T1000 (cell line): ENCODE measurements at places on chromosomes 7 and 10.

- no peak for DNase-seq
Measured at GRCh38 chr10:15871823-15872222, 11.5 kb upstream of the MINDY3 start.

- DNase-seq, result no peak
Measured at GRCh38 chr10:79161557-79161956, 92.8 kb downstream of the ZMIZ1 start.

DNA sequence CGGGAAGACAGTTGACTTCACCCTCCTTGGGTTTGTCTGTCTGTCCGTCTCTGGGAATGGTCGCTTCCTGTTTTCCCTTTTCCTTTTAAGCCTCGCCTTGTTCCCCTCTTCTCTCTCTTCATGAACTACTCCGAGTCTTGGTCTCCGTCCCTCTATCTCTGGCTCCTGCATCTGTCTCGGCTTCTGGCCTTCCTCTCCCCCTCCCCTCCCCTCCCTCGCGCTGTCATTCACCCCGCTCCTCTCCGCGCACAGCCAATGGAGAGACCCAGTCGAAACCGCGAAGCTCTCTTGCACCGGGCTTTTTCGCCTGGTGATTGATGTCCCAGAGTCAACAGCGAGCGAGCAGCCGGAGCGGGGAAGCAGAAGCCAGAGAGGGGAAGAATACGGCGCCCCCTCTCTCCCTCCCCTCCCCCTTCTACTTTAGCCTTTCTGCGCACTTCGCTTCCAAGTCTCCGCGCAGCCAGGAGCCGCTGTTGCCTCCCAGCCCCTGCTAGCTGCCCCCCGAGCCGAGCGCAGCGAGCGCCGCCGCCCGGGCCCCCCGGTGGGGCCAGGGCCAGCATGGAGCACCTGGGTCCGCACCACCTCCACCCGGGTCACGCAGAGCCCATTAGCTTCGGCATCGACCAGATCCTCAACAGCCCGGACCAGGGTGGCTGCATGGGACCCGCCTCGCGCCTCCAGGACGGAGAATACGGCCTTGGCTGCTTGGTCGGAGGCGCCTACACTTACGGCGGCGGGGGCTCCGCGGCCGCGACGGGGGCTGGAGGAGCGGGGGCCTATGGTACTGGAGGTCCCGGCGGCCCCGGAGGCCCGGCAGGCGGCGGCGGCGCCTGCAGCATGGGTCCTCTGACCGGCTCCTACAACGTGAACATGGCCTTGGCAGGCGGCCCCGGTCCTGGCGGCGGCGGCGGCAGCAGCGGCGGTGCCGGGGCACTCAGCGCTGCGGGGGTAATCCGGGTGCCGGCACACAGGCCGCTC, at the start of gene TLX1:
Gene TLX1 (plus strand): TSS at position 317 of the 978 bp plus-strand sequence. CDS start 242 bp downstream, at position 559.
- DNase-seq, result no peak

DNA sequence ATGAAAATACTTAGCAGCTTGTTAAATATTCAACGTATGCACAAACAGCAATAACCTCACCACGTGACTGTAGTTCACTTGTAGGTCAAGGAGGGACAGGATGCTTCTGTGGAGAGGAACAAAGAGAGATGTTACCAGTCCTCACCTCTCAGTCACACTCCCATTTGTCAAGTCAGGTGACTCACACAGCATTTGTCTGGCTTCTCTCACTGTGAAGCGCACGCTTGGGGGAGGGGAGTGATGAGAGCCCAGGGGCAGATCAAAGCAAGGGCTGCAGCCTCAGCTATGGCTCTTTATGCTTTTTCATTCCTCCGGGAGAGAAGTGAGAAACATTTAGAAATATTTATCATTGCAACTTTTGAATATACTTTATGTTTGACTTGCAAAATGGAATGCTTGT, 2.9 kb upstream of the RBM20 start:
- DNase-seq, result no peak

DNA sequence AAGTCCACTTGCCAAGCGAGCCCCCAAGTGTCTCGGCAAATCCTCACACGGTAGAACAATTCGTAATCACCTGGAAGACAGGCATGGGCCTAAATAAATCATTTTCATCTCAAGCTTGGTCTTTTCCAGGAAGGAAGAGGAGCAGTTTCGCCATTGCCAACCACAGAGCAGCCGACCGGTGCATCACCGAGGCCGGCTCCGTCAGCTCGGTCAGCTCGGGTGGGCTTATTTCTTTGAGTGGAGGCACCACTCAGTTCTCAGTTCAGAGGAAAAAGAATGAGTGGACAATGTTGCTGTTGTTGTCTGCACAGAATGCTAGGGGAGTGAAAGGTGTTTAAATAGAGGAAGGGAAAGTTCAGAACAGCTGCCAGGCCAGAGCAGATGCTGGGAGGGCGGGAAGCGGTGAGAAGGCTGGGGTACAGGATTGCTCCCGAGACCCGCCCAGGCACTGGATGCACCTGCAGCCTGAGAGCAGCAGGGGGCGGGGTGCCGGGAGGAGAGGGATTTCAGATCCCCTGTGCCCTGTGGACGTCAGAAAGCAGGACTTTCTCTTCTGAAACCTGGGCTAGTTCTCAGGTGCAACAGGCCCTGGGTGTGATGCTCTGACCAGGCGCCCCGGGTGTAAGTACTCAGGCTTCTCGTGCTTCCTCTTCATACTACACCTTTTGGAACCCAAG, 17.7 kb upstream of the IGFBP3 start:
- DNase-seq, result no peak

DNA sequence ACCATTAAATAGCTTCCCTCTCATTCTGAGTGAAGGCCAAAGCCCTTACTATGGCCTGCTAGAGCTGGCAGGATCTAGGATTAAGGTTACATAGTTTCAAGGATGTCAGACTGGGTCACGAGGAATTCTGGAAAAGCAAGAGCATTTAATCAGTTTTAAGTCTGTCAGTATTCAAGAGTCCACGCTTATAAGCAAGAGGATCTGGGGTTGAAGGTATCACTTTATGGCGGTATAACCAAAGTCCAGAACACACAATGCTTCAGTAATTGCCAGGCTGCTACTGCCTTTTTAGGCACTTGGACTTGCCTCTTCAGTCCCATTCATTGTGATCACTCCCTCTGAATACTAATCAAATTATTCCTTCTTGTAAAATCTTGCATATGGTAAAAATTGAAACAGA, 101.0 kb downstream of the HBP1 start:
- DNase-seq, result no peak

DNA sequence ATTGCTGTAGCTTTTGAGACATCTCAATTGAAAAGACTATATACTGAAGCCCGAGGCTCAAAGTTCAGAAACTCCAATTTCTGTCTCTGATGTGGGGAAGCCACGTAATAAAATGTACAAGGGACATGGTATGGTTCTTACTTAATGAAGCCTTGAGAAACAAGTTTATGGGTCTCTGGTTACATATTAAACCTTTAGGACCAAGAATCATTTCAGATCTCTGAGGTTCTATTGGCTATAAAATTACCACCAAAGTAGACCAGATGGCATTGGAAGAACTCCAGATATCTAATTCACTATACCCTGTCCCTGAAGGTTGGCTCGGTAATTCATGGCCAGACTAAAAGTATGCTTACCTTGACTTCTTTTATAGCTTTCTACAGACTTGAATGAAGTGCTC, 23.7 kb downstream of the STAMBPL1 start:
- DNase-seq, result no peak

DNA sequence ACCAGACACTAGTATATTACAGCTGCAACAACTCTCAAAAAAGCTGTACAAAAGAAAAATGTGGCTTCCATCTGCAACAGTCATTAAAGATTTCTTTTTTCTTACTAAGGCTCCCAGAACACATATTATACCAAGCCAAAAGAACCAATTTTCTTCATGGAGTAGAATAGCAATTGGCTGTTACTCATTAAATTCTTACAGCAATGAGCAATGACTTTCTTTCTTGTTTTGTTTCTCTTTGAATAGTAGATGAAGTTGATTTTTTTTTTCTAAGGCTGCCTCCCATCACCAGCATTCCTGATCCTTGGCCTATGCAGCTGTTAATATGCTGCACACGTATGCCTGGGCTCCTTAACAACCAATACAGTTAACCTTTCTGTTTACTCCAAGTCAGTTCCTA, 36.6 kb upstream of the SPOCK2 start:
- no peak for DNase-seq

DNA sequence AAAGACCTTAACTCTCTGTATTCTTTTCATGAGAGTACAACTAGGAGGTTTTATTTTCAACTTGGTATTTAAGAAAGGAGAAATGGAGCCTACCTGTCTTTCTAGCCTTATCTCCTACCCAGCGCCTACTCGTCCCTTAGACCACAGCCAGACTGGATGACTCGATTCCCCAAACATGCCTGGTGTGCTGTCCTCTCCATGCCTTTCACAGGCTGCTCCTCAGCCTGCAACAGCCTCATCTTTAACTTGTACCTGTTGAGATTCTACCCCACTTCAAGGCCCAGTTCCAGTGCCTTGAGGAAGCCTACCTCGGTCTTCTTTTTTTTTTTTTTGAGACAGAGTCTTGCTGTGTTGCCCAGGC, 29.4 kb downstream of the CPA1 start:
- DNase-seq, result no peak

GRCh38 chr10:103912759-103913158, 5.2 kb downstream of the STN1 start:
- no peak for DNase-seq

DNA sequence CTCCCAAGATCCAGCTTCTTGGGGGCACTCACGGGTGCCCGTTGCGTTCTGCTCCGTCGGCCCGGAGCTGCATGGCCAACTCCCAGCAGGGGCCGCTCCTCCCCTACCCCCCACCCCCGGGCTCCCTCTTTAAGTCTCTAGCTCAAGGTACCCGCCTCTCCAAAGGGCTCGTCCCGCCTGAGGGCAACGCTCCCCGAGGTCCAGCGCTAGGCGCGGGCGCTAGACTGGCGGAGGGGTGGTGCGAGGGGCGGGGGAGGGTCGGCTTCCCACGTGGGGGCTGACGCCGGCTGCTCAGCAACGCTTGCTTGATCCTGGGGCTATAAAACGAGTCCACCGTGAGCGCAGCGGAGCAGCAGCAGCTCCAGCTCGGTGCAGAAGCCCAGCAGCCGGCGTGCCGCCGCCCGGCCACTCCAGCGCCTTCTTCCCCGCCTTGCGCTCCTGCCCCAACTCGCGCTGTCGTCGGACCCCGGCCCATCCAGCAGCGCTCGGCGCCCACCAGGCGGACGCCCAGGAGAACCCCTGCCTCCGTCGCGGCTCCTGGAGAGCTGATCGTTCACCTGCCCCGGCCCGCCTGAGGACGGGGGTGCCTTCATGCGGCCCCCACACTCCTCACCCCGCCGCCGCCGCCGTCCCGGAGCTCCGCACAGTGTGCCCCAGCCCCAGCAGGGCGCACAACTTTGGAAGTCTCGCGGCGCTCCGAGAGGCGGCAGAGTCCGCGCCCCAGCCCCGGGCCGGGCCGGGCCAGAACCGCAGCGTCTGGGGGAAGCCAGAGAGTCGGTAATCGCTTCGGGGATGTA, at the start of gene ADRA2A:
Gene ADRA2A (plus strand): TSS at position 348 of the 797 bp plus-strand sequence. CDS start 968 bp downstream, outside the sequence.
- peak; percentile 39 for DNase-seq

DNA sequence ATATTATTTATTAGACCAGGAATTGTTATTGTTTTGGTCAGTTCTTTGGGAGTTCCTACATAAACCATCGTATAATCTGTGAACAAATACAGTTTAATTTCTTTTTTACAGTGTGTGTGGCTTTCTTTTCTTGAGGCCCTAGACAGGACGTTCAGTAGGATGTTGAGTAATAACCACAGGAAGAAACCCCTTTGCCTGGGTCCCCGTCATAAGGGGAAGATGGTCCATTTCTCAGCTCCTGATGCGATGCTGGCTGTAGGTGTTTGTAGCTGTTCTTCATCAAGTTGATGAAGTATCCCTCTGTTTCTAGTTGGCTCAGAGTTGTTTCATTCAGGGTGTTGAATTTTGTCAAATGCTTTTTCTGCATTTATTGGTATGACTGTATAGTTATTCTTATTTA, 219.7 kb upstream of the ADARB2 start:
- no peak for DNase-seq

GRCh38 chr7:29369909-29370488, 175.4 kb downstream of the CHN2 start:
- no peak for DNase-seq

- DNase-seq, result no peak
Measured at GRCh38 chr7:126979722-126980121, 273.0 kb downstream of the GRM8 start.

GRCh38 chr10:132820056-132820455, 34.1 kb upstream of the NKX6-2 start:
- DNase-seq, result no peak

DNA sequence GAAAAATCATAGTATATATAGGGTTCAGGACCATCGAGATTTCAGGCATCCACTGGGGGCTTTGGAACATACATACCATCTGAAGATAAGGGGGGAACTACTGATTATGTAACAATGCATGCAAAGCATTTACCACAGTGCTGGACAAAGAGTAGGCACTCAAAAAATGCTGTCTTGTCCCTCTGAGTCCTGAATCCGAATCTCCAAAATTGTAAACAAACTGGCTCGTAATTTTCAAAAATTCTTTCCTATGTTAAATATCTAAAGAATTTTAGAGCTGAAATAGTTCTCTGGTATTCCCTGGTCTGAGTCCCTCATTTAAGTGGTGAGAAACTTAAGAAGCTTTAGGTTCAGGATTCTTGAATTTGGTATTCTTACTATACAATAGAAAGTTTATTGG, 167.8 kb upstream of the ASAH2 start:
- DNase-seq, result no peak

GRCh38 chr7:3277604-3278572, 23.2 kb upstream of the SDK1 start:
- no peak for DNase-seq

DNA sequence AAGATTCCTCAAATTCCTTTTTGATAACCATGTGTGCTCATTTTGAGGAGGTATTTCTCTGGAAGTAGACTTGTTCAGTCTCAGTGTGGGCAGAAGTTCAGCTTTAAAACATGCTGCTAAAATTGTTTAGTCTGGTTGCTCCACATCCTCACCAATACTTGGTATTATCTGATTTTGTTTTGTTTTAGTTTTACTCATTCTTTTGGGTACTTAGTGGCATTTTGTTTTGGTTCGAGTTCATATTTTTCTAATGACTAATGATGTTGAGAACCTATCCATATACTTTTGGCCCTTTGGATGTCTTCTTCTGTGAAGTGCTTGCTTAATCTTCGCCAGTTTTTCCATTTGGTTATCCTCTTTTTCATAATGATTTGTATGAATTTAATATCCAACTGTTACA, 694.2 kb upstream of the FZD8 start:
- DNase-seq, result no peak

GRCh38 chr10:78820007-78820362, 248.8 kb upstream of the ZMIZ1 start:
- DNase-seq, result no peak

DNA sequence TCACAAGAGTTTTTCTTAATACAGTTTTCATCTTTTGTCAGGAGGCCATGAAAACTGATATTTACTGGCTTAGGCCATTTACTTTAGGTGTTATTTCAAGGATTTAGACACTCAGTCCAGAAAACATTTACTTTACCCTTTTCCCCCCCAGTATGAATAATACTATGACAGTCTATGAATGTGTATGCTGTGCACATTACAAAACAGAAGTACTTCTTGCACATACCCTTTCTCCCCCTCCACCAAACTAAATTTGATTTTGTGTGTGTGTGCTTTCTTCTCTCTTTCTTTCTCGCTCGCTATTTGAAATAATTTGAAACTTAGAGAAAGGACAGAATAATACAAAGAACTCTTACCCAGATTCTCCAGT, 41.3 kb downstream of the RBM33 start:
- DNase-seq, result no peak

- no peak for DNase-seq
Measured at GRCh38 chr7:134698481-134698880, 51.8 kb downstream of the BPGM start.

- no peak for DNase-seq
Measured at GRCh38 chr7:35647171-35647574, 47.8 kb downstream of the HERPUD2 start.
